GM23248 (cell line): ENCODE measurements at places on chromosomes 7 and 10. TPM values are rescaled to one million over a fixed set of nuclear protein-coding genes. Genes with fewer than 3 reads are reported as not detected.

DNA sequence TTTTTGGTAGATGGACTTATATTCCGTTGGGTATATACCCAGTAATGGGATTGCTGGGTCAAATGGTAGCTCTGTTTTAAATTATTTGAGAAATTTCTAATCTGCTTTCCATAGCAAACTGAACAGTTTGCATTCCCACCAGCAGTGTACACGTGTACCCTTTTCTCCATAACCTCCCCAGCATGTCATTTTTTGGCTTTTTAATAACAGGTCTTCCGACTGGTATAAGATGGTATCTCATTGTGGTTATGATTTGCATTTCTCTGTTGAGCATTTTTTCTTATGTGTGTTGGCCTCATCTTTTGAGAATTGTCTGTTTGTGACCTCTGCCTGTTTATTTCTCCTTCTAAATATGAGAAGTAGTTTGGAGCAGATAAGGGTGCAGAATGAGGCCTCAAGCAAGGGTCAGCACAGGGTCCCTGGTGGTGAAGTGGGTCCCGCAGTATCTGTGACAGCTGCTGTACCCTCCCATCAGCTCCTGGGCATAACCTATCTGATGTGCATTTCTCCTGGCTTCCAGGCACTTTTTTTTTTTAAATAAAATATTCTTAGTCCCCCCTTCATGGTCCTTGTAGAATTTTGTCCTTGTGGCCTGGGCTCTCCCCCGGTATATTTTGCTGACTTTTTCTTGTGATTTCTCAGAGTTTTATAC, 73.5 kb downstream of the PROSER2 start:
- no peak for DNase-seq

GRCh38 chr10:100022403-100022802, 12.7 kb upstream of the DNMBP start:
- DNase-seq = peak; percentile 29

Gene PAPOLB
- 0.11 TPM in 1 of 2 replicates, not detected in the other for total RNA-seq

Gene SPDYE8
- not detected in 2 replicates for total RNA-seq

GRCh38 chr7:12941512-12941911, 254.1 kb downstream of the ARL4A start:
- no peak for DNase-seq
